ENCODE measurements at places on chromosomes 13 and 19.

DNA sequence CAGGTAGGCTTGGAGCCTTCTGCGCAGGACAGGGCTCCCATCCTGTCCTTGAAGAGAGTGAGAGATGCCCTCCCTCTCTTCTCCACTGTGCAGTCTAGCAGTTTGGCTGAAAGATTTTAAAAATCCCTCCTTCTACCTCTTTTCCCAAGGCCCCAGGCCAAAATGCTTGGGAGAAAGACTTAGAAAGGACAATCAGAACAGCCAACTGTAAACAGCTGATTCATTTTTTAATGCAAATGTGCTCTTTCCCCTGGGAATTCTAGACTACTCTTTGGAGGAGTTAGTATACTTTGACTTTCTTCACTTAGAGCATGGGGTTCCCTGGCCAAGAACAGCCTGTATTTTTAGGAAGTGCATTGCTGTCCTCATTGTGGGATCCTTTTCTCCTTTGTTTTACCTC is 398.9 kb downstream of the GPC6 start:
- no peak for DNase-seq

DNA sequence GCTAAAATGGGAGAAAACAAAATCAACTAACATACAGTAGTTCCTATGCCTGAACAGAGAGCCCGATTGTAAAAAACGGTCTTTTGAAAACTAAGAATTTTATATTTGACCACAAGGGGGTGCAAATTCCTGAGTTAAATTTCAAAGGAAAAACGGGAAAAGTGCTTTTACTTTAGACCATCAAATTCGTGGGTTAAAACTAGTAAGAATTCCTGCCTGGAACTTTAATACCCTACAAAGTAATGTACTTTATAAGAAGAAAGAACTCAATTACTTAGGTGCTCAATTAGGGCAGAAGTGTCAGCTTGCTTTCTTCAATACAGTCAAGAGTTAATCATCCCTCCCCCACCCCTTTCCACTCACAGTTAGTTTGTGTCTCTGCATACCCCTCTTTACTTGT is 69.8 kb downstream of the KCNRG start:
- DNase-seq: peak; percentile 49

- no peak for DNase-seq
Measured at GRCh38 chr13:23688336-23688735, 118.1 kb downstream of the TNFRSF19 start.

DNA sequence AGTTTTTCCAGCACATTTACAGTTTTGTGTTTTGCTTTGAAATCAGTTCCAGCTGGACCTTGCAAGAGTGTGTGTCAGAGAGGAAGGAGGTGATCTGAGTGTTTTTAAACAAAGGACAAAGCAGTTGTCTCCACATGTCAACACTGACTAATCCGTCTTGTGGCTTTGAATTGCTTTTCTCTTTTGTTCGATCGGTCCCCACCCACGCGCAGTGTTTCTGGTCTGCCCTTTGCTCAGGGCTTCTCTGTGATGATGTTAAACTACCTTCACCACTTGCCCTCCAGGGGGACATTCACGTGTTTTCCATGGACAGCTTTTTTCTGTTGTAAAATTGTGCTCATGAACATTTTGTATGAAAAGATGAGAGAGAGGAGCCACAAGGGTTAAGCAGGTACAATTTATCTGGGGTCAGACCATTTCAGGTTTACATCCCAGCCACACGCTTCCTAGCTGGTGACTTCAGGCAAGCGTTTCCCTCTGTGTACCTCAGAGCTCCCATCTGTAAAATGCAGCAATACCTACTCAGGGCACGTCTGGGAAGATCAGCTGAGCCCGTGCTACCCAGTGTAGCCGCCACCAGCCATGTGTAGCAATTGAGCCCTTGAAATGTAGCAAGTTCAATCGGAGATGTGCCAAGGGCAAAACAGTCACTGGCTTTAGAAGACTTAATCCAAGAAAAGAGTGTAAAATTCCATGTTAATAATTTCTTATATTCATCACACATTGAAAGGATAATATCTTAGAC is 13.5 kb upstream of the PLA2G4C start:
- no peak for DNase-seq

- no peak for DNase-seq
Measured at GRCh38 chr19:51091126-51091525, 8.4 kb upstream of the KLK14 start.

GRCh38 chr13:77113496-77113895 is 86.5 kb upstream of the FBXL3 start:
- DNase-seq: peak; percentile 26

- DNase-seq: no peak
Measured at GRCh38 chr13:62067821-62068220, 652.2 kb upstream of the PCDH20 start.

DNA sequence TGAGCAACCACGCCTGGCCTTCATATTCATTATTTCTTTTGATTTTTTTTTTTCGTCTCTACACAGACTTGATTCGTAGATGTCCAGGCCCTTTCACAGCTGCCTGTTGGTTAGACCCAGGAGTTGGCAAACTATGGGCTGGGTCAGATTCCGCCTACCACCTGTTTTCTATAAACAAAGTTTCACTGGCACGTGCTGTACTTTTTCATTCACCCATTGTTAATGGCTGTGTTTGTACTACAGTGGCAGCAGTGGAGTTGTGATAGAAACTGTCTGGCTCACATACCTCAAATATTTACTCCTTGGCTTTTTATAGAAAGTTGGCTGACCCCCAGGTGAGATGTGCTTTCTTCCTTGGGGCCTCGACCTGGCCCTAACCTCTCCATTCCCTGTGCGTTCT is 72.9 kb upstream of the TEX29 start:
- DNase-seq: no peak

GRCh38 chr13:23754997-23755396 is 134.2 kb downstream of the MIPEP start:
- DNase-seq: no peak

DNA sequence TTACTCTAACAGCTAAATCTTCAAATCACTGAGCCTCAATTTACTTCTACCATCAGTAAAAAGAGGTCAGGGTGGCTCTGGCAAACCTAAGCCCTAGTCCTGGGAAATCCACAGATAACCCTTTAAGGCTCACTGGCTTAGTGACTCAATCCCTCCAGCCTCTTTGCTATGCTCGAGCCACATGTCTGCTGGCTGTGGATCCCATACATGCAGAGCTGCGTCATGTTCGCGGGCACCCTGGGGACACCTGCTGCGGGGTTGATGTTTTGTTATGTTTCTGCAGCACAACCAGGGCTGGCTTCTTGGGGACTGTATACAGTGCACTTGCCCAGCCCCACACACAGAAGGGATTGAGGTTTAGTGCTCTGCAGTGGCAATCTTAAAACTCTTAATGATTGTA is 41.6 kb upstream of the C13orf42 start:
- no peak for DNase-seq

DNA sequence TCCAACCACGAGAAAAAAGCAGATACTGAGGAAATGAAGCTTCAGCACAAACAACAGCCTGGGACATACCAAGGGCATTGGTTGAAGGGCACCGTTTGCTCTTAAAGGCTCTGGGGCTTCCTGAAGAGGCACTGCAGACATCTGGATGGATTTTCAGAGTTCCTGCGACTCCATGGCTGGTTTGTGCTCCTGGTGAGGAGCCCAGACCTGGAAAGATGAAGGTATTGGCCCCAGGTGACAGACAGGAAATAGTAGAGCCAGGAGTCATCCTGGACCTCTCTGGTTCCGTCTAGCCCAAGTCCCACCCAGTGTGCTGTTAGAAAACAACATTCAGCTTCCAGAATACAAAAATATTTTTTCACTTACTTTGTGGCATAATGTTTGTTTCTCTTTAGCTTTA is 6.3 kb downstream of the IL17D start:
- no peak for DNase-seq

GRCh38 chr13:99151516-99151915 is 49.1 kb upstream of the UBAC2 start:
- DNase-seq: peak; percentile 18
